ENCODE measurements at places on chromosomes 16 and 17.
A peak's percentile ranks its signal among the peaks of the same experiment; 100 is the strongest.

DNA sequence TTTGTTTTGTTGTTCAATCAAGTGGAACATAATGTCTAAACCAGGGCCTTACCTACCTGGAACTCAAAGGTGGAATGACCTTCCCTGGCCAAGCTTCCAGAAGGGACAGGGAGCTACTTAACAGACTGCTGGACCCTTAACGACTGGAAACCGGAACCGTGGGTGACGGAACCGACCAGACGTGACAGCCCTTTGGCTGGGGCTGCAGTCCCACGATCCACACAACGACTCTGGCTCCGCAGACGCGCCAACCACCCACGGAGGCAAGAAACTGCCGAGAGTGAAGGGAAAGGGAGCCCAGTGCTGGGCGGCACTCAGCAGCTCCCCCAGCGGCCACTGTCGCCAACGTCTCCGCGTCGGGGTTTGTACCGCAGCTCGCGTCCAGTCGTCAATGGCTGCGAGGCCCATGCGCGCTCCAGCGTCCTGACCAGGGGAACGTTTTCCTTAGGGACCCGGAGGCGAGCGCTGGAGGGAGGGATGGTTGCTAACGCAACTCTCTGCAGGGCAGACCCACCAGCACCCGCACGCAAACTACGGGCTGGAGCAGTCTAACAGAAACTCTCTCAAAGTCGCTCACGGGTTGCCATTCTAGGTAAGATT, 5.5 kb upstream of the KIF22 start:
- no peaks in the 10 kb centered on the region for H3K36me3 ChIP-seq
- peak overlapping the region; percentile 51 for H3K4me3 ChIP-seq
- H3K27me3 ChIP-seq, result peaks cover 9% of the 10 kb centered on the region
- peak; percentile 97 for DNase-seq

DNA sequence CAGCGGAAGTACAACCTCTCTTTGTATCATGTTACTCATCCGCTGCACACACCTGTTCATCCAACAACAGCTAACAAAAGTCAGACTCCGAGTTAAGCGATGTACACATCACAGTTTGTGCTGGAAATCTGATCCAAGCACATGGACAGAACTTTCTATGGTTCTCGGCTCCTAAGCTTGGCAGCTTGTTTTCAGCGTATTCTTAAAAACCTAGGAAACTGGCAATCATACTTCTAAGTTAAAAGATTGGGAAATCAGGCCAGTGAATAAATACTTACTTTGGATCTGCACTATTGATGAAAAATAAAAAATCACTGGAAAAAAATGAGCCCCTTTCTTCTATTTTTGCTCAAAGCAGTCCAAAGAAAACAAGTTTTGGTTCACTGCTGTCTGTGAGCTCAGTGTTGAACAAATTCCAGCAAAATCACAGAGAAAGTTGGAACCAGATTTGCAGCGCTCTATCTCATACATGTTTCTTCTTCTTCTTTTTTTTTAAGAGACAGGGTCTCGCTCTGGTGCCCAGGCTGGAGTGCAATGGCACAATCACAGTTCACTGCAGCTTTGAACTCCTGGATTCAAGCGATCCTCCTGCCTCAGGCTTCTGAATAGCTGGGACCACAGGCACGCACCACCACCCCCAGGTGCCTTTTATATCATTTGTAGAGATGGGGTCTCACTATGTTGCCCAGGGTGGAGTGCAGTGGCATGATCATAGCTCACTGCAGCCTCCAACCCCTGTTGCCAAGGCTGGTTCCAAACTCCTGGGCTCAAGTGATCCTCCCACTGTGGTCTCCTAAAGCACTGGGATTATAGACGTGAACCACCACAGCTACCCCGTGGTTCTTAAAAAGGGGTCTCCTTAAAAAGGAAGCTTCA, 71.6 kb upstream of the CREBBP start:
- no peak overlapping the region for H3K4me3 ChIP-seq
- no peak for DNase-seq
- H3K27ac ChIP-seq, result no peak overlapping the region
- H3K36me3 ChIP-seq, result no peaks in the 10 kb centered on the region

DNA sequence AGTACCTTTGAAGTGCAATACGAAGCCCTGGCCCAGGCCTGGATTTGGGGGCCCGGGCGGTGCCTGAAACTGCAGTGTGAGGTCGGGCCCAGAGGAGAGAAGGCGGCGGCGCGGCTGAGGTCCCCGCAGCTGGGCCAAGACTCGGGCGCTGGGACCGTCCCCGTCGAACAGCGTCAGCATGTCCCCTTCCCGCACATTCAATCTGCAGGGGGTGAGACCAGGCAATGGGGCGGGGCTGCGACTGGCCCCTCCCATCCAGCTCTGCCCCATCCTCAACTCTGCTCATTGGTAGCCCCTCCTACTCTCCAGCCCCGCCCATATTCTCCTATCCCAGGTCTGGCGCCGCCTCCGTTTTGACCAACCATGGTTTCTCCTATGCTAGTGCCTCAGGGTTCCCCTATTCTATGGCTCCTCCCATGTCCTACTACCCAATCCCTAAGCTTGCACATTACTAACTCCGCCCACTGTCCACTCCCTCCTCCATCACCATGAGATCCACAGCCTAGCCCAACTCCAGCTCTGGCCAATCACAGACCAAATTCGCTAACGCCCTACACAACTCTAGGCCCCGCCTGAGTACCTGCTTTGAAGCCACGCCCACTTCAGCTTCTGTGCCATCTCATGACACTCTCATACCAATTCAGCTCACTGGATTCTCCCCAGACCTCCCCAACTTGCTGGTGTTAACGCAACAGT, 14.4 kb upstream of the CDIPT start:
- no peaks in the 10 kb centered on the region for H3K36me3 ChIP-seq
- peak overlapping the region; percentile 54 for H3K4me3 ChIP-seq
- 0 out of 2 replicates have a peak overlapping the region, but pooled peaks have one; percentile 80 for H3K27ac ChIP-seq
- no peaks in the 10 kb centered on the region for H3K27me3 ChIP-seq
- DNase-seq, result peak; percentile 100
- H3K4me1 ChIP-seq, result peaks cover 4% of the 10 kb centered on the region

- DNase-seq, result no peak
- H3K36me3 ChIP-seq, result no peaks in the 10 kb centered on the region
- no peak overlapping the region for H3K27ac ChIP-seq
- no peaks in the 10 kb centered on the region for H3K4me1 ChIP-seq
- H3K27me3 ChIP-seq, result no peaks in the 10 kb centered on the region
These were observed 44.7 kb downstream of the CRISPLD2 start for GRCh38 chr16:84864326-84864955.

GRCh38 chr17:30290696-30291542, 825 bp downstream of the BLMH start:
- peaks cover 9% of the 10 kb centered on the region for H3K4me1 ChIP-seq
- peak overlapping the region; percentile 94 for H3K4me3 ChIP-seq
- peak; percentile 70 for DNase-seq
- peaks cover 17% of the 10 kb centered on the region for H3K27me3 ChIP-seq

- no peak overlapping the region for H3K27ac ChIP-seq
- H3K27me3 ChIP-seq, result no peaks in the 10 kb centered on the region
- H3K4me1 ChIP-seq, result no peaks in the 10 kb centered on the region
- no peaks in the 10 kb centered on the region for H3K36me3 ChIP-seq
- H3K4me3 ChIP-seq, result no peak overlapping the region
These were observed 99.6 kb downstream of the SKAP1 start for GRCh38 chr17:48330421-48330820.

GRCh38 chr17:35906926-35907637, 23.5 kb downstream of the RDM1 start:
- H3K36me3 ChIP-seq, result no peaks in the 10 kb centered on the region
- no peak overlapping the region for H3K27ac ChIP-seq
- H3K4me3 ChIP-seq, result no peak overlapping the region
- DNase-seq, result no peak
- no peaks in the 10 kb centered on the region for H3K4me1 ChIP-seq

DNA sequence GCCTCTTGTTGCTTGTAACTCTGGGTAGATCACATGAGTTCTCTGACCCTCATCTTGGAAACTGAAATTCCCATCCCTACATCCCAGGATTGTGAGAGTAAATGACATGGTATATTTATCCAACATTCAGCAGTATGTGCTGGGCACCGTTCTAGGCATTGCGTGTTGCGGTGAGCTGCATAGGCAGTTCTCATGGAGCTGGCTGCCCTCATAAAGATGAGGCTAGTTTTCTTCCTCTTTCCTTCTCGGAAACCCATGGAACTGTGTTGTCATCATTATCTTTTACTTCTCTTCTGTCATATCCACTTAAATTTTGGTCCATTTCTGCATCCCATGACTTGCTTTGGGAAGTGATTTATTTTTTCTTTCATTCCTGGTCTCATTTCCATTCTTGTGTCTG, 17.2 kb downstream of the CMIP start:
- no peak for DNase-seq
- no peak overlapping the region for H3K4me3 ChIP-seq
- H3K4me1 ChIP-seq, result peaks cover 14% of the 10 kb centered on the region
- no peaks in the 10 kb centered on the region for H3K27me3 ChIP-seq
- H3K27ac ChIP-seq, result no peak overlapping the region

DNA sequence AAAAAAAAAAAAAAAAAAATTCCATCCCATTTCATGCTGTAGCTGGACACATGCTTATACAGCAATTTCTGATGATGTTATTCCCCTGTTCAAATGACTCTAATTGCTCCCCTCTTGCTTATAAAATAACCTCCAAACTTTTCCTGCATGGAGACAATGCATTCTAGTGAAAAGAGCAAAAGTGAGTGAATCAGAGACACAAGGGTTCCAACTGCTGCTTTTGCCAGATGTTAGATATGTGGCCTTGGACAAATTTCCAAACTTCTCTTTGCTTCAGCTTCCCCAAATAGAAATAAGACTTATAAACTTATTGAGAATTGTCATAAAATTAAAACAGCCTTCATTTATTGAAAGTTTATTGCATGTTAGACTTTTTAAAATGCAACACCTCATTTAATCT, 65.0 kb upstream of the AXIN2 start:
- no peaks in the 10 kb centered on the region for H3K36me3 ChIP-seq
- no peak overlapping the region for H3K4me3 ChIP-seq
- no peak overlapping the region for H3K27ac ChIP-seq
- no peak for DNase-seq

DNA sequence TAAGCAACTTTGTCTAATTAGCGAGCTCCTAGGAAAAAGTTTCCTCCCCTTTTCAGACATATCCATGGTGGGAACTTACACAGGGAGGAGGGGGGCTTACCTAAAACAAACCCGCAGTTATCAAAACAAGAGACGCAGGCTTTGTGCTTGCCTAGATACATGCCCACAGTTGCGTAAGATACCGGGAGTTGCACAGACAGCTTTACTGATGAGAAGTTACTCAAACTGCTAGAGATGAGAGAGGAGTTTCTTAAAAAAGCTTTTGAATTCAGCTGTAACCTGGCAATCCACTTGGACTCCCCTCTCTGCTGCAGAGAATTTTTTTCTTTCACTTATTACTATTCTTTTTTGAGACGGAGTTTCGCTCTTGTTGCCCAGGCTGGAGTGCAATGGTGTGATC, 6.8 kb upstream of the ZP2 start:
- DNase-seq, result no peak
- H3K4me3 ChIP-seq, result no peak overlapping the region
- peaks cover 34% of the 10 kb centered on the region for H3K4me1 ChIP-seq
- no peak overlapping the region for H3K27ac ChIP-seq

- H3K4me1 ChIP-seq, result no peaks in the 10 kb centered on the region
- DNase-seq, result no peak
- H3K27ac ChIP-seq, result no peak overlapping the region
- H3K27me3 ChIP-seq, result no peaks in the 10 kb centered on the region
- no peak overlapping the region for H3K4me3 ChIP-seq
- H3K36me3 ChIP-seq, result no peaks in the 10 kb centered on the region
These were observed 13.6 kb upstream of the RASD1 start for GRCh38 chr17:17509601-17510425.

DNA sequence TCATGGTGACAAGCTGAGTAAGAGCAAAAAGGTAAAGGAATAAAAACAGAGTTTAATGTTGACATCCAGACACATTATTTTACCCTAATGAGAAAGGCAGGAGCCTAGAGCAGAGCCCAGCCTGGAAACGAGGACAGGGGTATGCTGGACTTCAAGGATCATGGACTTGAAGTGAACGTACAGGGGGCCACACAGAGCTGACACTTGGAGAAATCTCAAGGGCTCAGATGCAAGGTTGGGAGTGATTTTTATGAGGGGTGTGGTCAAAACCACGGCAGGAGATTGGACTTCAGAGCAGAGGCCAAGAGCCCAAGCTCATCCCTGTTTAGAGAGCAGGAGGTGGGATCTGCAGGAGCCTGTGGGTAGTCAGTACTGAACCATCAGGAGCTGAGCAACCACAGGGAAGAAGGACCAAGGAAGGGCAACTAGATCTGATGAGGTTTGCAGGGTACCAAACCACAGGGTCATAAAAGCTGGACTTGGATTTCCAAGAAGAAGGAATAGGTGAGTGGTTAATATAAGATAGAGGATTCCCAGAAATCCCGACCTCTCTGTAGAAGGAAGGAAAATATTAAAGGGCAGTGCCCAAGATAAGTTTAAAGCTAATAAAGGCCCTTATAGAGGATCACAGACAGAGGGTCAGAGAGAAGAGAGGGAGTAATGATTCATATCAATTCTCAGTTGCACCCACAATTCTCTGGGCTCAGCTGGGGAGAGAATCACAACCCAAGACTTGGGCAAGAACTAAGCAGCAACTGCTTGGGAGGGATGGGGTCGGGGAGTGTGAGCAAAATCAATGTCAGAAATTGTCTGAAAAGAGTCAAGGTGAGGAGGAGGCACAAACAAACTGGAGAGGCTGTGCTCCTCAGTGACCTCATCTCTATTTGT, 331.7 kb downstream of the SOX9 start:
- no peak overlapping the region for H3K4me3 ChIP-seq
- no peaks in the 10 kb centered on the region for H3K4me1 ChIP-seq
- DNase-seq, result no peak
- no peaks in the 10 kb centered on the region for H3K27me3 ChIP-seq
- H3K27ac ChIP-seq, result no peak overlapping the region

DNA sequence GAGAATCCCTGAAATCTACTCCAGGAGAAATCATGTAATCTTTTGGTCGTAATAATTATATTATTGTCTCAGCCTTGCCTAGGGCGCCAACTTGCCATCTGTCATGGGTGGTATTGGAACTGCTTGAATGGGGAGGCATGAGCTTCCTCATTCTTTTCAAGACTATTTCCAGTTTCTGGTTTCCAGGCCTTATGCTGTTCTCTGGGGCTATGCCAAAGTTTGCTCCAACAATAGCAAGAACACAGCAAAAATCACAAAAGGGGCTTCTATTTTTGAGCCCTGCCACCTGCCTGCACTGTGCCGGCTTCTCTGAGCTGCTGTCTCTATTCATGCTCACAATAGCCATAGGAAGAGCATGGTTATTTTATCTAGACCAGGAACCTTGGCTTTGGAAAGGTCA, 111.7 kb downstream of the SPECC1 start:
- 0 out of 2 replicates have a peak, but pooled peaks cover 3% of the 10 kb centered on the region for H3K4me1 ChIP-seq
- no peaks in the 10 kb centered on the region for H3K27me3 ChIP-seq
- no peaks in the 10 kb centered on the region for H3K36me3 ChIP-seq
- H3K27ac ChIP-seq, result no peak overlapping the region
- DNase-seq, result no peak
- no peak overlapping the region for H3K4me3 ChIP-seq

- no peaks in the 10 kb centered on the region for H3K36me3 ChIP-seq
- no peaks in the 10 kb centered on the region for H3K27me3 ChIP-seq
- peak; percentile 90 for DNase-seq
- H3K4me1 ChIP-seq, result peaks cover 32% of the 10 kb centered on the region
These were observed 21.1 kb upstream of the TFAP4 start for GRCh38 chr16:4293822-4294457.

GRCh38 chr16:83312718-83313245, 495.0 kb upstream of the HSBP1 start:
- no peaks in the 10 kb centered on the region for H3K36me3 ChIP-seq
- no peak overlapping the region for H3K4me3 ChIP-seq
- H3K27me3 ChIP-seq, result no peaks in the 10 kb centered on the region
- no peak for DNase-seq

GRCh38 chr16:86528061-86528929, 18.0 kb downstream of the FOXF1 start:
- H3K4me1 ChIP-seq, result 0 out of 2 replicates have a peak, but pooled peaks cover 3% of the 10 kb centered on the region
- H3K36me3 ChIP-seq, result no peaks in the 10 kb centered on the region
- no peak for DNase-seq
- no peak overlapping the region for H3K4me3 ChIP-seq
- no peaks in the 10 kb centered on the region for H3K27me3 ChIP-seq
